ENCODE measurements at places on chromosomes 12 and 14.

DNA sequence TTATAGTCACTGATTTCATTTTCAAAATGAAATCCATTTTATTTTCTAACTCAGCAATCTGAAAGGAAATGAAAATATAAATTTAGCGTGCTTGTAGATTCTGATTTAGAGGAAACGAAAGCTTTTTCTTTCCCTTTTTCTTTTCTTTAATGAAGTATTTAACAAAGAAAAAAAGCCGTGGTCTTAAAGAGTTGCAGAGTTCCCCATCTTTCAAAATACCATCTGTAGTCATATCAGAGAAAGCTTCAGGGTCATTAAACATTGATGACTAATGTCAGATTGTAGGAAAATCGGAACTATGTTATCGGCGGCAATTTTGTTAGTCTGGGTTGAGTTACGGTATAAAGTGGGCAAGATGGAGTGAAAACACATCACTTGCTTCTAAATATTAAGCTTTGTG, 32.3 kb downstream of the DRAM1 start:
- no peak for DNase-seq

- DNase-seq = no peak
Measured at GRCh38 chr14:35895256-35895655, 69.1 kb downstream of the BRMS1L start.

DNA sequence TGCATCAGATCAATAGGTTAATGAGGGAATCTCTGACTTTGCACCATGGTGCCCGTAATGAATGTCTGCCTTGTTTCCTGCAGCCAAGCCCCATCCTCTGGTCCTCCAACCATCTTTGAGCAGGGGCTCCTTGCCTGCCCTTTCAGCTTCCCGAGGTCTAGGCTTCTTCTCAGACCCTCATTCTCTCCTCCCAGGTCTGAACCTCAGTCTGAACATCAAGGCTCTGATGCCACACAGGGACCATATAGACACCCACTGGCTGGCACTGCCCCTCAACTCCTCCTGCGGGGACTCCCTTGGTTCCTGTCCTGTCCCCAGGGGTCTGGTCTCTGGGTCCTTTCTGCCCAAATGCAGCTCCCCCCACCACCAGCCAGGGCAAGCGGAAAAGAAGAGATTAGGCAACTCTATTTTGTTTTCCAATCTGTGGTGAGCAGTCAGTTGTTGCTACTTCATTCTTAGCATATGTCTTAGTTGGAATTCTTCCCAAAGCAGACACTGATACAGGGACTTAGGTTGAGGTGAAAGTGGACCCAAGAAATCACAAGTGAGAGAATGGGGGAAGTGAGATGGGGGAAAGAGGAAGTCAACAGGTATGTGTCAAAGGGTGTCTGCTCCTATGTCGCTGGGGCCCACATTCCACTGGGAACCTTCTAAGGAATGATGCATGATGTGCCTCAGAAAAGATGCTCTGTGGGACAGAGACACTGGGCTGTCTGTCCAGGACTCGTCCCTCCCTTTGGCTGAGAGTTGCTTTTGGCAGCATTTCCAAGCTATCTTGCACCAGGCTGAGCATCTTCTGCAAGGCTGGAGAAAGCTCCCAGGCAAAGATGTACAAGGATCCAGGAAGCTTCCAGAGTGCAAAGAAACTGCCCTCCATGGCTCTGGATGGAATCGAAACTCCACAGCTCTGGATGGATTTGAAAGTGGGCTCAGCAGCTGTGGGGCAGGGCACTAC, 1096.5 kb upstream of the TMEM132C start:
- no peak for DNase-seq

DNA sequence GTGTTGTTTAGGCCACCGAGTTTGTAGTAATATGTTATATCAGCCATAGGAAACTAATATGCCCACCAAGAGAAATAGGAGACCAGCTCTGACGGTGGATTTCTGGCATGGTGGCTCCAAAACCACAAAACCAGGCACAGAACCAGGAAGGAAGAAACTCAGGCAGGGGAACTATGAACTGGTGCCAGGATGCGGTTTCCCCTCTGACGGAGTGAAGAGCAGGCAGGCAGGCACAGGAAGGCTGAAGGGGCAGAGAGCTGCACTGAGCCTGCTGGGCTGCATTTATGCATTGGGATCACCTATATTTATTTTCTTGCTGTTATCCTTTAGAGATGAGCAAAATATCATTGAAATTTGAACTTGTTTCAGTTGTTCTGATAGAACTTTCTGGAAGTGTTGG, 479.4 kb downstream of the VRK1 start:
- no peak for DNase-seq

DNA sequence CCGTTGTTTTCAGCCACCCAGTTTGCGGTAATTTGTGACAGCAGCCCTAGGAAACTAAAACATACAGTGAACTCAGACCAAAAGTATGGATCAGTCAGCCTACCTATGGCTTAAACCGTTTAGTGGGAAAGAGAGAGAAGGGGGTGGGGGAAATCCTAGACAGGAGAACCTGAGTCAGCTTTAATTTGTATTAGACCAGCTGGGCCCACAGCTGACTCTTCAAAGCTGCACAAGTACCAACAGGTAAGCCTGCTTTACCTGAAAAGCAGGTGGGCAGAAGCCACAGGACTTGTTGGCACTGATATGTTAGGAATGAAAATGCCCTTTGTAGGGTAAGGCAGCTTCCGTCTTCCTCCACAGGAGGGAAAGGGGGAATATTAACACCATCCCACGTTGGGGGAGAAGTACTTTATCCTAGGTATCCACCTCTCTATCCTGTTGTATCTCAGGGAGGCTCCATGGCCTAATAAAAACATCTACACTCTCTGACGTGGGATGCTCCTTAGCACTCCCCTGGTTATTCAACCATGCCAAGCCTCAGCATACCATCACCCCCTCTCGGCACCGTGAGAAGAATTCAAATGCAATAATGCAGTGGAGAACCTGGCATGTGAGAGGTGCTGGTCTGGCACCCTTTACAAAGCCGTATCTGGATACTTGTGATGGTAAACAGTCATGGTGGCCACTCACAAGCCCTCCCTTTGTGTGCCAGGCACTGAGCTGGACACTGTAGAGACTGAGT, 70.3 kb downstream of the STON2 start:
- no peak for DNase-seq

DNA sequence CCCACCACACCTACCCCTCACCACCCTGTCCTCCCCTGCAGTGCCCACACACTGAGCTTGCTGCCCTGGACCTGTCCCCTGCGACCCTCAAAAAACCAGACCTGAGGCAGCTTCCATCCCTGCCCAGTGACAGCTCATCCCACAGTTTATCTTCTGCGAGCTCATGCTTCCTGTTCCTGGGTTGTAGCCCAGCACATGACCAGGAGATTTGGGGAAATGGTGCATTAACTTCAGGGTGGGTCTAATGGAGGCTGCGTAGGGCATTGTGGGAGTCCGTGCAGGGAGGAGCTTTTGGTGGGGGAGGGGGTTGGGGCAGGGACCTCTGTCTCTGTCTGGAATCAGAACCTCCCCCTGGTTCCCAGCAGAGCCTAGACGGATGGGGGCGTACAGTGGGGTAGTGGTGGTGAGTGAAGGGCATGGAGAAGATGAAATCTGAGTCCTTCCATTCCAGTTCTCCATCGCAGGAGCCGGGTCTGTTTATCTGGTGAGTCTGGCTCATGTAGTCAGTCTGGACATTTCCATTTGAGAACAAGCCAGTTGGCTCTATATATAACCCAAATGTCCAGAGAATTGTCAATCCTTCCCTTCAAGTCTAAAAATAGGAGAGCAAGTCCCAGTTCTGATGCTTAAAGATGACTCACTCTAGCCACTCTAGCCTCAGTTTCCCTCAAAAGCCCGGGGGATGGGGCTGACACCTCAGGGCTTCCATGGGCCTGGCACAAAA, 270.9 kb downstream of the CACNA1C start:
- no peak for DNase-seq

- no peak for DNase-seq
Measured at GRCh38 chr12:65889144-65889880, 65.0 kb downstream of the HMGA2 start.

GRCh38 chr12:96112733-96113132, 77.3 kb upstream of the LTA4H start:
- no peak for DNase-seq

DNA sequence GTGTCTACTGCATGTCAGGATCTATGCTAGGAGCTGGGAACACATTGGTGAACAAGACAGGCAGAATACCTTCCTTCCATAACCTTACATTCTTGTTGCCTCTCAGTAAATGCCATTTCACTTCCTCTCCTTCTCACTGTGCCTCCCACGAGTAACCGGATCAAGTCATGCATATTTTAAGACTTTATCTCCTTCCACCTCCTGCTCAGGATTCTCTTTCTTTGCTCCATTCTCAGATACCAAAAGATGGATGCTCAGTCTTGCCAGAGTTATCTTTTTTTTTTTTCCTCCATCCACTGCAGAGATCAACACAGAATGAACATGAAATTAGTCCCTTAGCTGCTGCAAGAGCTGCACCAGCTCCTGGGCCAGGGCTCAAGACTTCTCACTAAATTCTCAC, 20.0 kb upstream of the APPL2 start:
- no peak for DNase-seq

Data from activated T-cell treated with anti-CD3 and anti-CD28 coated beads for 24 hours (primary cell).